ENCODE measurements at places on chromosomes 5 and 9.

GRCh38 chr5:9721161-9721560 is 91.0 kb upstream of the TAS2R1 start:
- DNase-seq: no peak

DNA sequence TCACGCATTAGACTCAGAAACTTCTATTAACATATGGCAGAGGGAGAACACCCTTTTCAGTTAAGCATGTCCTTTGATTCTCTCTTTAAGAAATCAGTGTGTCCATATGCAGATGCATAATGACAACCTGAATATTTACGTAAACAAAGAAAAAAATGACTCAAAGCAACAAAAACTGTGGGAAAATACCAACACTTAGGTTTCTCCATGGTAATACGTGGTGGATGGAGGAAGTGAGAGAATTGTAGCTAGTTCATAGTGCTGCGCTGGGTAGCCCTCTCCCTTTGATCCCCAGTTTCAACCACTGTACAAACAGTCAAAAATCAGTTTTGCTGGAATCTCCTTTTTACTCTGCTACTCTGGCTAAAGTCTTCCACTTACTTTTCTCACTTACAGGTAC is 2.0 kb upstream of the MAP3K1 start:
- DNase-seq: no peak

GRCh38 chr9:125218621-125219020 is 18.3 kb downstream of the RABEPK start:
- no peak for DNase-seq

DNA sequence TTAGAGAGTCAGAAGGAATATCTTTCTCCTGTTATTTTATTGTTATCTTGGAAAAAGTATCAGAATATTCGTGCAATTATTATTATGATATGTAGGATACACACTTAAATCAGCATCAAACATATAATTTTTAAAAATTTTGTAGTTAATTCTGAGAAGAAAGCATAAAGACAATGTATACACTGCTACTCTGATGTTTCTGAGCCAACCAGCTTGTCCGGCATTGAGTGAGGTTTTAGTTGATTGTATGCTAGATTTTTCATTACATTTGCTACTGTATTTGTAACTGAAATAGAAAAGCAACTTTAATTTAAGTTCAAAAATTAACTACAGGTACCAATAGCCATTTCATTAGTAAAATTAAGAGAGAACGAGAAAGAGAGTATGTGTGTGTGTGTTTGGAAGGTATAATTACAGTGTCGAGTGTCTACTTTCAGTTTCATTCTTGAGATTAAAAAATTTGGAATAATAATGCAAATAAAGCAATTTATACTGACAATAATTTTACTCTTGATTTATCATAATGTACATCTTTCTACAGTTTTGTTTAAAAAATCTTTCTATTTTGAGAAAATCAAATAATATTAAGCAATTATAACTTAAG is 160.4 kb upstream of the CDH12 start:
- DNase-seq: no peak

DNA sequence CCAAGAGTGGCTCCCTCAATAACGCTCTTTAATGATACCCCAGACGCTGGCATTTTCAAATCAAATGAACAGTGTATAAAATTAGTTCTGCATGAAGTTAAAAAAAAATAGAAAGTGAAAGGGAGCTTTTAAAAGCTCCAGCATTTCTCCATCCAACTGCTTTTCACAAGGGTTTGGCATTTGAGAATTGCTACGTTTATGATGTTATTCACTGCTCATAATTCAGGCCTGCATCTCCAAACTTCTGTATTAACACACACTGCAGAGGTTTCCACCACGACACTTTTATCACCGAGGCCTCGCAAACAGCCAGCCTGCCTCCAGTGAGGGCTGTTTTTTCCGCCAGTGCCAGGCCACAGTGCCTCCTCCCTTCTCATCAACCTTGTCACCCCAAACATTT is 205.5 kb upstream of the EFNA5 start:
- no peak for DNase-seq

DNA sequence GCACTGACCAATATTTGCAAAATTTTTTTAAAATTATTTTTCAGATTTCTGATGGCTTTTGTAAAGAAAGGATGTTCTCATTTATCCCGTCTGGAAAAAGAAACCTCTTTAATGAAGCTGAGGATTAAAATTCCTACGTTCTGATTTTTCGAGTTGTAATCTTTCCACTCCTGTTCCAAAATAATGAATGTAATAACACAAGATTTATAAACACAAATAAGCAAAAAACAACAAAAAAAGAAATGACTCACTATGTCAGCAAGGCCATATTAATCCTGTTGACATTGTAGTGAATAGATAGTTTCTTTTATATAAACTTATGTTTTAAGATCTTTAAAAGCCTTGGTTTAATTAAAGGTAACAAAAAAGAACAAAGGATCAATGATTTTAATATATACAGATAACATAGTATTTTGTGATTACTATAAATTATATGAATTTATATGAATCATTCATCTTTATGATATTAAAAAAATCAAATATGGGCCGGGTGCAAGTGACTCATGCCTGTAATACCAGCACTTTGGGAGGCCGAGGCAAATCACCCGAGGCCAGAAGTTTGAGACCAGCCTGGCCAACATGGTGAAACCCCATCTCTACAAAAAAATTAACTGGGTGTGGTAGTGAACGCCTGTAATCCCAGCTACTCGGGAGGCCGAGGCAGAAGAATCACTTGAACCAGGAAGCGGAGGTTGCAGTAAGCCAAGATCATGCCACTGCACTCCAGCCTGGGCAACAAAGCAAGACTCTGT is 336.6 kb upstream of the DAB2 start:
- no peak for DNase-seq

GRCh38 chr5:111782216-111782615 is 25.2 kb upstream of the NREP start:
- no peak for DNase-seq
